Suppressor macrophage treated with lipopolysaccharide for 1 hour (primary cell): ENCODE measurements at places on chromosomes 12 and 14.

- DNase-seq, result no peak
Observed at GRCh38 chr14:94139421-94139820, 10.0 kb upstream of the IFI27L2 start.

DNA sequence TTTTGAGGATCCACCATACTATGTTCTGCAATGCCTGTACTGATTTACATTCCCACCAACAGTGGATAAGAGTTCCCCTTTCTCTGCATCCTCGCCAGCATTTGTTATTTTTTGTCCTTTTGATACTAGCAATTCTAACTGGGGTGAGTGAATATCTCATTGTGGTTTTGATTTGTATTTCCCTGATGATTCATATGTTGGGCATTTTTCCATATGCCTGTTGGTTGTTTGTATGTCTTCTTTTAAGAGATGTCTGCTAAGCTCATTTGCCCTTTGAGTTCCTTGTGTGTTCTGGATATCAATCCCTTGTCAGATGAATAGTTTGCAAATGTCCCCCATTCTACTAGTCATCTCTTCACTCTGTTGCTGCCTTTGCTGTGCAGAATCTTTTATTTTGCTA lies 49.0 kb upstream of the MSRB3 start:
- peak; percentile 8 for DNase-seq

DNA sequence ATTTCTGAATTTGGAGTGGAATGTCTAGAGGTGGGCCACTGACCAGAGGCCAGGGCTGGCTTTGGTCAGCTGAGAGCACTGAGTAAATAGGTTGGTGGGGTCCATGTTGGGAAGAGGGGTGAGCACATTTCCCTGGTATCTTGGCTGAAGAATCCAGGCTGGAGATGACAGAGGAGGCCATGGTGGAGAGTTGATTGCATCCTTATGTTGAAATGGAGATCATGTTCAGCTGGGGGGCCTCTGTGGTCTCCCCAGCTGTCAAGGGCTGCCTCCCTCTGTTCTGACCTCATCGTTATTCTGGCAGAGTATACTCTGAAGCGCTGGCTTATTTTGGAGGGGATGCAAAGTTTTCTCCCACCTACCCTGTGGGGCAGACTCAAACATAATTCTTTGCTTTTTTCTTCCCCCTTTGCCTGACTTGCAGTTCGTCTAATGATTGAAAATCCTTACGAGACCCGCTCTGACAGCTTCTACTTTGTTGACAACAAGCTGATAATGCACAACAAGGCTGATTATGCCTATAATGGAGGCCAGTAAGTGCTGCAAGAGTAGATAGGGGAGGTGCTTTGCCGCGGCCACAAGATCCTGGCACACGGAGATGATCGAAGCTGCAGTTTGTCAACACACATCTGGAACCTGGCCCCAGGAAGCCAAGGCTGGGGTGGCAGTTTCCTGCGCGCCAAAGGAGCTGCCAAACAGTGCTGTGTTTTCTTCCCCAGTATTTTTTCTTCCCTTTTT lies 6.0 kb upstream of the ACADS start:
- no peak for DNase-seq

- peak; percentile 15 for DNase-seq
Observed at GRCh38 chr12:124797321-124797720, 66.3 kb downstream of the SCARB1 start.

DNA sequence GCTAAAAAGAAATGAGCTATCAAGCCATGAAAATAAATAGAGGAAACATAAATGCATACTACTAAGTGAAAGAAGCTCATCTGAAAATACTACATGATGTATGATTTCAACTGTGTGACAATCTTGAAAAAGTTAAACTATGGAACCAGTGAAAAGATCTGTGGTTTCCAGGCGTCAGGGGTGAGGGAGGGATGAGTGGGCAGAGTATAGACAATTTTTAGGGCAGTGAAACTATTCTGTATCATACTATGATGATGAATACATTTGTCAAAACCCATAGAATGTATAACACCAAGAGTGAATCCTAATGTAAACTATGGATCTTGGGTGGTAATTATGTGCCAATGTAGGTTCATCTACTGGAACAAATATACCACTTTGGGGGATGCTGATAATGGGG lies 21.3 kb downstream of the SPX start:
- DNase-seq, result no peak
